Adipocyte (in vitro differentiated cells): ENCODE measurements at places on chromosomes 7 and 10.

GRCh38 chr7:77428777-77429231 is 12.7 kb upstream of the GSAP start:
- DNase-seq: no peak

- DNase-seq: no peak
Observed at GRCh38 chr7:69515495-69516212, 82.6 kb upstream of the AUTS2 start.

DNA sequence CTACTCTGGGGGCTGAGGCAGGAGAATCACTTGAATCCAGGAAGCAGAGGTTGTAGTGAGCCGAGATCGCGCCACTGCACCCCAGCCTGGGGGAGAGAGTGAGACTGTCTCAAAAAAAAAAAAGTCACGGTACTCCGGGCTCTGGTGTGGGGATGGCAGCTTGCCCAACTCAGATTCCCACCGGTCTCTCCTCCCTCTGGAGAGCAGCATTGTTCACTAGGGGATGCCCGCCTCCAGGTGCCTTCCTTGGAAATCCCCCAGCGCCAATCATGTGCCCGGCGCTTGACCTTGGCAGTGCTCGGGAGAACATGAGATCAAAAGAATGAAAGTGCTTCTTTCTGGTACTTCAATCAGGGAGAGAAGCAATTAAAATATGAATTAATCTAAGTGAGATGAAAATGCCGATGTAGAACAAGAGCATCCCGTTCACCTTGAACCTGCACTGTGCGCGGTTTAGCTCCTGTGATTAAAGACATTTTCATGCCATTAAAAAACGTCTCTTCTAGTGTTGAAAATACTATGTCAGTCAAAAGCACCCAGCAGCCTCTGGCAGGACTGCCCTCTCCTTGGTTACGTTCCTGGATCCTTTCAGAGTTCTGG is 1127.3 kb upstream of the AUTS2 start:
- DNase-seq: no peak

- peak; percentile 27 for DNase-seq
Observed at GRCh38 chr7:131329176-131329570, 1.5 kb downstream of the MKLN1 start.
